ENCODE measurements at places on chromosomes 13 and 19.
A peak's percentile ranks its signal among the peaks of the same experiment; 100 is the strongest.

DNA sequence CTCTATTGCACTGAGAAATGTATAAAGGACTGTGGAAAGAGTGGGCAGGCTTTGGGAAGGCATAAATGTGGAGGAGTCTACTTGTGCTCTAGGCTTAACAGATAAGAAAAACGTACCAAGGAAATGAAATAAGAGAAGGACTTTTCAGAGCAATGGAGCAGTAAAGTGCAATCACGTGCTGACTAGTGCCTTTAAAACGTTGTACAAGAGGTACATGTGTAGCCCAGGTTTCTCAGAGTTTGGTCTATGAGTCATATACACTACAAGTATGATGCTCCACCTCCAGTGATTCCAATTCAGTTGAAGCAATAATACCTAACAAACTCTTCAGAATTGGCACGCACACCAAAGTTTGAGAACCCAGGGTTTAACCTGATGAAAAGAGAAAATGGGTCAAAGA, 13.4 kb upstream of the FNDC3A start:
- no peak for DNase-seq

DNA sequence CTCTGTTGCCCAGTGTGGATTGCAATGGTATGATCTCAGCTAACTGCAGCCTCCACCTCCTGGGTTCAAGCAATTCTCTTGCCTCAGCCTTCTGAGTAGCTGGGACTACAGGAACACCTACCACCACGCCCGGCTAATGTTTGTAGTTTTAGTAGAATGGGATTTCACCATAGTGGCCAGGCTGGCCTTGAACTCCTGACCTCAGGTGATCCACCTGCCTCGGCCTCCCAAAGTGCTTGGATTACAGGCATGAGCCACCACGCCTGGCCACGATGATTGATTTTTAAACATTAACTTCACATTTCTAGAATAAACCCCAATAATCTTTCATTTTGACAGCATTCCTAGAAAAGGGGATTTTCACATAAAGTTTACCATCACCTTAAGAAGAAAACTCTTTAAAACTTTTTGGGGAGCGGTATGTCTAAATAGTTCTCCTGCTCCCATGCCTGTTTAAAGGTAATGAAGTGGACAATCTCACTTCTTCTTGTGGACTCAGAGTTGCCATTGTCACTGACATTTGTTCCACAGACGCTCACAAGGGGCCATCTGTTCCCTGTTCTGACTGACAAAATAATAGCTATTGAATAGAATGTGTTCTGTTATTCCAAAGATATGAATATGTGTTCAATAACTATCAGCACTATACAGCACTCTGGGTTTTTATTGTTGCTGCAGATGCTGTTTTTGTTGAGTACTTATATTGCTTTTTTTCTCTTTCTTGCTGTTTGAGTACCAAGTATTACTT, 66.1 kb upstream of the C1QTNF9B start:
- DNase-seq, result no peak

GRCh38 chr19:29834991-29835846, 23.4 kb downstream of the CCNE1 start:
- DNase-seq, result no peak

DNA sequence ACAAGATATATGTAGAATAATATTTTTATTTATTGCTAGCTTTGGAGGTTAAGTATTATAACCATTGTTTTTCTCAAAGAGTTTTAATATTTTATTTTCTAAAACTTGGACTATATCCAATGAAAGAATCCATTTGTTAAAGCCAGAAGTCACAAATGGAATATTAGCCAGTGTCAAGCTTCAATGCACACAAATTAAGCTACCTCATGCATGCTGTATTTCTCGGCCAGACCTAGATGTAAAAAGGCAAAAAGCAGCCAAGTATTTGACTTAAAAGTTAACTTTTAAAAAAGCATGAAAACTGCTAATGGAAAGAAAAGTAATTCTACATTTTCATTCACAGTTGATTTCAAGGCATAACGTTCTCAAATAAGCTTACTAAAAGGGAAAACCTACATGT, 160.0 kb upstream of the ATXN8OS start:
- no peak for DNase-seq

GRCh38 chr13:30103161-30103840, 204.1 kb downstream of the KATNAL1 start:
- DNase-seq, result no peak

DNA sequence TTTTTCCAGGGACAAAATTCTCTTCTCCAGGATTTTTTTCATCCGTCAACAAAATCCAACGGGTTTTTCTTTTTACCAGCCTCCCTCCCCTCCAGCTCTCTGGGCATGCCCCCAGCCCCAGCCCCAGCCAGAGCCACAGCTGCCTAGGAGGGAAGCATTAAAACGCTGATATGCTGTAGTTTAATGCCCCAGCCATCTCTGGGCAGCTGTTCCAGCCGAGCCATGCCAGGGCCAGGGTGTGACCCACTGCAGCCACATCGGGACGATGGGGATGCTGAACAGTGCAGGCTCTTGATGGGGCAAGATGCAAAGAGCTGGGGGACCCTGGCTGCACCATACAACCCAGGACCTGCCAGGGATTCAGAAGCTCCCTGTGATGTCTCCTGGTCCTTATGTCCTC, 32.1 kb downstream of the TSHZ3 start:
- no peak for DNase-seq

- no peak for DNase-seq
Measured at GRCh38 chr13:47206111-47206510, 309.3 kb upstream of the HTR2A start.

DNA sequence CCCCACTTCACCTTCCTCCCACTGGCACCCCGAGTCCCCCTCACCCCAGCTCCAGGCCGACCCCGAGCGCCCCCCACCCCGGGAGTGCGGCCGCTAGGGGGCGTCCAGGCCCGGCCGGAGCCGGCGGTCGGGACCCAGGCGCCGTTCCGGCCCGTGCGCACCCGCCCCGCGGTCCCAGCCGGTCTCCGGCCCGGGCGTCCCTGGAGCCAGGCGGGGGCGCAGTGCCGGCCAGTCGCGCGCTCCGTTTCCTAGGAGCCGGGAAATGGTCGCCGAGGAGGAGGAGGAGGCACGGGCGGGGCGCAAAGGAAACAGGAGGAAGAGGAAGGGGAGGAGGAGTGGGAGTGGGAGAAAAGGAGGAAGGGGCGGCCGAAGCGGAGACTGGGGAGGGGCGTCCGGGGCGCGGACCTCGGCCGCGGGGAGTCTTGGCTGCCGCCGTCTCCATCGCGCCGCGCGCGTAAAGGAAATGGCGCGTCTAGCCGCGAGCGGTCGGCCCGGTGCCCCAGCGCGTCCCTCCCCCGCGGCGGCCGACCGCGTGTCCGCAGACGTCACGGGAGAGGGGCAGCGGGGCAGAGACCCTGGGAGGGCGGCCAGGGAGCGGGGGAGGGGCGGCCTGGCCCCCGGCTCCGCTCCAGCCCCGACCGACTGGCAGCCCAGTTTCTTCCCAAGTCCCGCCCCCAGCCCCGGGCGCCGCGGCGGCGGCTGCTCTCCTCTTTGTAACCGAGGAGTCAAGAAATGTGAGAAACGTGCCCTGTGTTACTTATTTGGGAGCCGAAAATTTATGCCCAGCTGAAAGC, 1.1 kb upstream of the KCTD15 start:
- DNase-seq, result peak; percentile 73

DNA sequence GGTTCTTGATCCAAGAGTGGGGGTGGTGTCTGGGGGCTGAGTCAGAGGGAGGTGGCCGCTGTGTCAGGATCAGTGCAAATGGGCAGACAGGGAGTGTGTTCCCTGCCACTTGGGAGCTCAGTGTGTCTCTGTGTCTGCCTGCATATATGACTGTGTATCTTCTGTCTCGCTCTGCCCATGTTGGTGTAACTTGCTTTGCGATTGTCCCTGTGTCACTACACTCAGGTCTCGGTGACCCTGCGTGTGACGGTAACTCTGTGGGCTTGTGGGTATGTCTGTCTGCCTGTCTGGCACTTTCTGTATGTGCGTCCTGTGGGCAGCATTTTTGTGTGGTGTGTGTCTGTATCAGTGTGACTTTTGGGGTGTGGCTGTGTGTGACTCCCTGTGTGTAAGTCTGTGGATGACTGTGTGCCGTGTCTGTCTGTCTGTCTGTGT, 8.2 kb upstream of the ERFL start:
- no peak for DNase-seq

DNA sequence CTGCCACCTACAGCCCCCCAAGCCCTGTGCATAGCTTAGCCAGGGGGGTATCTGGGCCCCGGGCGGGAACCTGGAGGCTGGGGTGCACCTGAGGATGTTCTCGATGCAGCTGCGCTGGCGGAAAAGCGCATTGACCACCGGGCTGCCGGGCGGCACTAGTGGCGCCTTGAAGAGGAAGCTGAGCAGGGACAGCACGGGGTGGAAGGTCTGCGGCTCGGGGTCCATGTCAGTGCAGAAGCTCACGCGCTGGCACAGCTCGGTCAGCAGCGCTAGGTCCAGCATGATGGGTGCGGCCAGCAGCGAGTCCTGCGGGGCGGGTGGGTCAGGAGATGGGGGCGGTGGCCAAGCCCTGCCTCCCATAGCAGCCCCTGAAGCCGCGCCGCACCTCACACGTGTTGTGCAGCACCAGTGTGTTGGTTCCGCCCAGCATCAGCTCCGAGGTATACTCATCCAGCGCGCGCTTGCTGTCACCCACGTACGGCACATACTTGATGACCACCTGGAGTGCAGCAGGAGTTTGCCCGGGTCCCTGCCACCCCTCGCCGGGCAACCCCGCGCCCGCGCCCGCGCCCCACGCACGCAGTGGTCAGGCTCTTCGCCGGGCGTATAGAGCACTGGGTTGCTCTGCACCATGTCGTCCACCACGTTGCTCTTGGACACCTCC, 2.6 kb downstream of the ISYNA1 start:
- DNase-seq, result no peak

DNA sequence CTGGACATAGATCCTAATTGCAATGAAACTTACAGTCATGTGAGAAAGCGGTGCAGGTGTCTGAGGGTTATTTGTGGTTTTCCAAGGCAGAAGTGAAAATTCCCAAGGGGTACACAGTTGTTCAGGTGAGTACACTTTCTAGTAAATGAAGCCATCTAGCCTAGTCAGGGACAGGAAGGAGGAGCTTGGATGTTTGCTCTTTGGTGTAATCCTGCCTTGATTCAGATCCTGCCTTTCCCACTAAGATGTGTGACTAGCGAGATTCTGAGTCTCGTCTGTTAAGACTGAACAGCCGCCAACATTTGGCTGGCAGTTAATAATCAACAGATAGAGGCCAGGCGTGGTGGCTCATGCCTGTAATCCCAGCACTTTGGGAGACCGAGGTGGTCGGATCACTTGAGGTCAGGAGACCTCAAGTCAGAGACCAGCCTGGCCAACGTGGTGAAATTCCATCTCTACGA, 2.5 kb downstream of the RPS9 start:
- DNase-seq, result no peak

GRCh38 chr13:25489238-25489637, 117.5 kb downstream of the ATP8A2 start:
- DNase-seq, result peak; percentile 96

DNA sequence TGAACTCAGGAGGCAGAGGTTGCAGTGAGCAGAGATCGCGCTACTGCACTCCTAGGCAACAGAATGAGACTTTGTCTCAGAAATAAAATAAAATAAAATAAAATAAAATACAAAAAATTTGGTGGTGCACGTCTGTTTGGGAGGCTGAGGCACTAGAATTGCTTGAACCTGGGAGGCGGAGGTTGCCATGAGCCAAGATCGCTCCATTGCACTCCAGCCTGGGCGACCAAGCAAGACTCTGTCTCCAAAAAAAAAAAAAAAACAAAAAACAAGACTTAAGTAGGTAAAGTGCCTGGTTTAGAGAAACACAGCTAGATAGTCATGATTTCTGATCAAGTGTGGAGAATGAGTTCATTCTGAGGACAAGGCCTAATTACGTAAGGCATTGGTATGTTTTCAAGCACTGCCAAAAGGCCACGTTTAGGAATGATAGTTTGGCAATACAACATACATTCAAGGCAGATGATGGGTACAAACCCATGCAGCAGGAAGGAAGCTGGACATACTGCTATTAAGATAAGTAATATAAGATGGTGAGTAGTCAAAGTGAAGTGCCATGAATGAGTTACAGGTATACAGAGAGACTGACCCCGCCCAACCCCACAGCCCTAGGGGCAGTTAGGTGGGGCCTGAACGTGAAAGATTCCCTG, 4.8 kb upstream of the UCHL3 start:
- DNase-seq, result no peak

GRCh38 chr13:45299194-45299593, 41.8 kb downstream of the TPT1 start:
- no peak for DNase-seq

- no peak for DNase-seq
Measured at GRCh38 chr13:99042521-99043250, 64.8 kb upstream of the DOCK9 start.

DNA sequence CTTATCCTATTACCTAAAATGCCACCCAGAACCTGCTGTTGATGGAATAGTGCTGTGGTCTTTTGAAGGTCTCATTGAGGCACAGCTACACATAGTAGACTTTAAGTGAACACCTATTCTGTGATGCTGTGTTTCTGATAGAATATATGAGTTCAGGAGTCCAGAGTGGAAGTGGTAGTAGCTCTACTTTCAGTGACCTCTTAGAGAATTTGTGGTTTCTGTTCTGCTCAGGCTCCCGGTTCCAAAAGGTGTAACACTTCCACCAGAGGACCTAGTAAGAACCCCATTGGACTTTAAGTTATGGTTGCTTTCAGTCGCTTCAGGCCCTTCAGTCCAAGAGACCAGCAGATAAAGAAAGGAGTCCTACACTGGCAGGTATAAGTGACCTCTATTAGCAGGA, 11.4 kb upstream of the MYCBP2 start:
- no peak for DNase-seq

- DNase-seq, result no peak
Measured at GRCh38 chr19:13102666-13103580, at the start of gene LYL1. LYL1 (minus strand) TSS chr19:13102858; CDS start chr19:13101171, 1,687 bp downstream.

DNA sequence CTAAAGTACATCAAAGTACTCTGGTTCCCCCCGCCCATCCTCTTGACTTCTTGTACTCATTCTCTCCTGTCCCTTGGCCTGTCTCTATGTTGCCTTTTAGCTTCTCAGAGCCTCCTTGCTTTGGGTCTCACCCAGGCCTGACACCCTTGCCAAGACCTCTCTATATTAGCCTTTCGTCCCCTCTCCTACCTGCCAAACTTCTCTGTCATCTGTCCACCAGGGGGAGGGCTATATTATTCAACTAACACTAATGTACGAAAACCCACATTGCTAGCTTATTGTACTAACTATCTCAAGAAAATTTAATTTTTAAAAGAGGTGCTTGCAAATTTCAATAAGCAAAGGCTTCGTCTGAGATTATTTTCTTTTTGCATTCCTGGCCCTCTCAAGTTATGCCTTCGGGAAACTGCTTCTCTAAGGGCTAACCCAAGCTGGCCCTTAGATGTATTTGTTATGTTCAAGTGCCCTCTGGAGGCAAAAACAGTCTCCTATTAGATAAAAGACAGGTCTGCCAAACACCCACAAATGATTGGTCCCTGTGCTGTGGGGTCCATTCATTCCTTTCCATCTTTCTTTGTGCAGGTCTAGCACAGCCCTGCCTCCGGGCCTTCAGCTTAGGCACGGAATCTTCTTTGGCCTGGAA, 6.3 kb upstream of the MRPS31 start:
- DNase-seq, result peak; percentile 83

- DNase-seq, result no peak
Measured at GRCh38 chr13:43021926-43022670, 1.3 kb upstream of the DNAJC15 start.

DNA sequence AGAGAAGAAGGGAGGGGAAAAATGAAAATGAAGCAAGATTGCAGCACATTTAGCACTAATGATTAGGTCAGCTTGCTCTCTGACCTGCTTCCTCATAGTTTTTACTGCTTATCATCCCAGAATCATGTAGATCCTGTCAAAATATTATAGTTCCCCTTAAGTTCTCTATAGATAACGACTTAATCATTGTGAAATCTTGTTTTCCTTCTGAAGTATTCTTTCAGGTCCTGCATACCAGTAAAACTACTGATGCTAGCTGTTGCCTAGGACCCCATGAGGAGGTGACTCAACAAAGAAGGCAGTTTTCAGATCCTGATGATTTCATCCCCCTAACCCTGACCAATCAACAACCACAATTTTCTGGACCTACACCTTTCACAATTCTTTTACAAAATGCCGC, 1131.7 kb downstream of the SLITRK5 start:
- DNase-seq, result no peak

All from NCI-H748 treated with DMSO at 0.1 percent for 48 hours (cell line).